Activated T-helper 9 cell treated with anti-CD3 and anti-CD28 coated beads, Interleukin-2, amount 50 U/mL, for 16 hours (primary cell): ENCODE measurements at places on chromosomes 16 and 17.

DNA sequence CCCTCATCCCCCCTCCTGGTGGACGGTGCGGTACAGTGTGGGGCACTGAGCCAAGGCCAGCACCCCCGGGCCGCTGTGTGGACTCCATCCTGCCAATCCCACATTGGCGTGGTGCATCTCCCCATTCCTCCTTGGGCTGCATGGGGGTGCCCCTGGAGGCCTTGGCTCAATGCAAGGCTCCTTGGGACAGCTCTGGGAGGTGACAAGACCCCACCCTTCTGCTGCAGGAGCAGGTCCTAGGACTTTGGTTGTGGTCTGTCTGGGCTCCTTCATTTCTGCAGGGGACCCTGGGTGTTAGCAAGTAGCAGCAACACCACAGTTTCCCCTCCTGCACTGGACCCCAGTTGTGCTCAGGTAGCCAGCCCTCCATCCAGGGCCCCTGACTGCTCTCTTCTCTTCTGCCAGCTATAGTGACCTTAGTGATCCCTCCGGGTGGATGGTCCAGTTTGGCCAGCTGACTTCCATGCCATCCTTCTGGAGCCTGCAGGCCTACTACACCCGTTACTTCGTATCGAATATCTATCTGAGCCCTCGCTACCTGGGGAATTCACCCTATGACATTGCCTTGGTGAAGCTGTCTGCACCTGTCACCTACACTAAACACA, 1.3 kb downstream of the PRSS21 start:
- DNase-seq, result no peak

GRCh38 chr17:47879028-47879585, 16.9 kb upstream of the SP2 start:
- no peak for DNase-seq

- DNase-seq, result no peak
Measured at GRCh38 chr17:35645923-35646322, 58.8 kb downstream of the AP2B1 start.

DNA sequence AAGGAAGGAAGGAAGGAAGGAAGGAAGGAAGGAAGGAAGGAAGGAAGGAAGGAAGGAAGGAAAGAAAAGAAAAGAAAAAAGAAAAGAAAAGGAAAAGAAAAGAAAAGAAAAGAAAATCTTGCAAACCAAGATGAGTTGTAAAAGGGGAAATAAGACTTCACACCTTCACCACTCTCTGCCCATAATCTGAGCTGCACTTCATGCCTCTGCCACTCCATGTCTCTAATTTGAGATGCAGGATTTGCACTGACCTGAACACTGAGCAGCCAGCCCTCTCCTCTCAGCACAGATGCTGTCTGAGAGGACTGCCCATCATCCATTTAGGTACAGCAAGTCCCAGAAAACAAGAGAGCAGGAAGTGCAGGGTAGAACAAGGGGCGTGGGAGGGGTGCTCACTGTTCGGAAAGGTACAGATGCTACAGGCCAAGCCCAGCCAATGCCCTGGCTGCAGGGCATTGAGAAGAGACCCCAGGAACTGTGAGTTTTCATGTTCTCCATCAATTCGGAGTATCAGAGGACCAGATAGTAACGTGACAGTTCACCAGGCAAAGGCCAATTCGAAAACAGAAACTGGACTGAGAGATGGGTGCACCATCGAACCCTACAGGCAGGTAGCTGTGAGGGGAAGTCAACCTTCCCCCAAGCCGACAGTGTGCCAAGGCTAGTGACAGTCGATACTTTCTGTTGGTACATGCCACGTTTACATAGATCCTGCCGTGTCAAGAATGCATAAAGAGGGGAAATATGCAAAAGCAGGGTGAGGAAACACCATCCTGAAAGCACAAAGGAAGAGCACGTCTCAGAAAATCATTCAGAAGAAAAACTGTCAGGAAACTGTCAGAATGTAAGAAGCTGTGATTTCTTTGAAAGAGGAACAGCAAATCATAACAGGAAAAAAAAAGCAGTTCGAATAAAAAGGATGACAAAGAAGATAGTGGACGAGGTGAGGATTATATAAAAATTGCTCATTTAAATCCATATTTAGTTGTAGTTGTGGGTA, 142.0 kb upstream of the RCVRN start:
- no peak for DNase-seq

DNA sequence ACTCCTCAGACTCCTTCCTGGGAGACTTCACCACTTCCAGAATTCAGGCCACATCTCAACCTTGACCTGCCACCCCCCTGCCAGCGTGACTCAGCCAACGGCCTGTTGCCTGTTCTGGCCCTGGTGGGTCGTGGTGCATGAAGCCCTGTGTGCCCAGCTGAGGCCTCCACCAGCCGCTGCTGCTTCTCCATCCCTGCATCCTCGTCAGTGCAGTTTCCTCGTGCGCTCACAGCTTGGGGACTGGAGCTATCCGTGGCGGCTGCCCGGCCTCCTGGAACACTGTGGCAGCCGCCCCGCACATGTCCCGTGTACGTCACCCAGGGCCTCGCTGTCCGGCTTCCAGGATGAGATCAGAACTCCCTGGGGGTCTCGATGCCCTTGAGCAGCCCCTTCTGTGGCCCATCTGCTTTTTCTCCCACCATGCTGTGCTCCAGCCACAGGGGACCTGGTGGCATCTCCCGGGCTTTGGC, 8.0 kb upstream of the TEDC2 start:
- no peak for DNase-seq

DNA sequence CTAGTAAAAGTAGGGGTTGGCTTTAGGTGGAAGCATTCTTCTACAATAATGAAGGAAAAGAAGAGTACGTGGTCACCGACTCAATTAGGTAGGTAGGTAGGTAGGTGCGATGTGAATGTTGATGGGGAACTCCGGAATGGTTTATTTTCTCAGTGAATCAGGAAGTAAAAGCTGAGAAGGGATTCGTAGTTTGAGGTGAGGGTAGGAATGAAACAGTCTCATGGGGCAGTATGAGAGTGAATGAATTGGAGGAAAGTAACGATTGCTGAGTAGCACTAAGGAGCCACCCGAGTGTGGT, 13.9 kb downstream of the PER1 start:
- no peak for DNase-seq

DNA sequence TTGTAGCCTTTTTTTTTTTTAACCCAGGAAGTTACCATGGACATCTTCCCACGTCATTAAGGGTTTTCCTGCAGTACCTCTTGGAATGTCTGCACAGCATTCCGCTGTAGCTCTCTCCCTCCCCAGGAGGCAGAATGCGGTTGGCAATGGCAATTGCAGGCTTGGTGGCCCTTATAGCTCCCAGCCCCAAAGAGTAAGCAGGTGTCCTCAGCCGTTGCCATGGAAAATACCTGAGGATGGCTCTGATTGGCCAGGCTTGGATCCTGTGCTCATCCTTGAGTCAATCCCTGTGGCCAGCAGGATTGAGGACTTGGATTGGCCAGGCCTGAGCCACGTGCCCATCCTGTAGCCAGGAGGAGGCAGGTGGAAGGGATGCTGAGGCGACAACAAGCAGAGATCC, 15.5 kb upstream of the TIMP2 start:
- DNase-seq, result no peak

- DNase-seq, result no peak
Measured at GRCh38 chr17:17180741-17181525, 25.2 kb downstream of the PLD6 start.

- DNase-seq, result no peak
Measured at GRCh38 chr17:28792877-28793661, 49.3 kb downstream of the TRAF4 start.

GRCh38 chr16:48617711-48618148, 7.8 kb upstream of the N4BP1 start:
- no peak for DNase-seq

GRCh38 chr16:1057252-1057932, 15.2 kb upstream of the SSTR5 start:
- DNase-seq, result peak; percentile 42

DNA sequence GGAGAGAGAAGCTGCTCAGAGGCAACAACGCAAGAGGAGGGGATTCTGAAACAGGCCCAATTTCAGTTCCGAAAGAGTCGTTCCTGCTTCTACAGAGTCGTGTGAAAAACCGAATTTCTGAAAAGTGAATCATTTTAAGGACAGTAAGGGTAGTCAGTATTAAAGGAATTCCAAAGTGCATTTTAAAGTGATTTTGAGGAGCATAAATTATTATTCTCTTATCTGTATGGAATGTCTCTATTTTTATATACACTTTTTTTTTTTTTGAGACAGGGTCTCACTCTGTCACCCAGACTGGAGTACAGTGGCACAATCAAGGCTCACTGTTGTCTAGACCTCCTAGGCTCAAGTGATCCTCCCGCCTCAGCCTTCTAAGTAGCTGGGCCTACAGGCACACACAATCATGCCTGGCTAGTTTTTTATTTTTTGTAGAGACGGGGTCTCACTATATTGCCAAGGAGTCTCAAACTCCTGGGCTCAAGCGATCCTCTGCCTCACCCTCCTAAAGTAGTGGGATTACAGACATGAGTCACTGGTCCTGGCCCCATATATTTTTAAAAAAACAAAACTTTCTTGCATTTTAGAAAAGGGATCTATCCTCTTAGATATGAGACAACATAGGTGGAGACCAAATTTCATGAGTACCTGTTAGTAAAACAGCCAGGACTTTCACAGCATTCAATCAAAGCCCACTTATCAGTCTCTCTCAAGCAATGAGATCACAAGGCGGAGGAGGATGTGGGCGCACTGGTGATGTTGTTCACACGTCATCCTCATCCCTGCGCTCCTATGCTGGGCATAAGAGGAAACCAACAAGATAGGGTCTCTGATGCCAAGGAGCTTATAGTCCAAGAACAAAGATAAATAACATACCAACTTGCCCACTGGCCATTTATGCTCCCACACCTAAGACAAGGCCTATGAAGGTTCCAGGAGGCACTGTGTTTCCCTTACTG, 53.2 kb downstream of the SMG6 start:
- DNase-seq, result no peak

DNA sequence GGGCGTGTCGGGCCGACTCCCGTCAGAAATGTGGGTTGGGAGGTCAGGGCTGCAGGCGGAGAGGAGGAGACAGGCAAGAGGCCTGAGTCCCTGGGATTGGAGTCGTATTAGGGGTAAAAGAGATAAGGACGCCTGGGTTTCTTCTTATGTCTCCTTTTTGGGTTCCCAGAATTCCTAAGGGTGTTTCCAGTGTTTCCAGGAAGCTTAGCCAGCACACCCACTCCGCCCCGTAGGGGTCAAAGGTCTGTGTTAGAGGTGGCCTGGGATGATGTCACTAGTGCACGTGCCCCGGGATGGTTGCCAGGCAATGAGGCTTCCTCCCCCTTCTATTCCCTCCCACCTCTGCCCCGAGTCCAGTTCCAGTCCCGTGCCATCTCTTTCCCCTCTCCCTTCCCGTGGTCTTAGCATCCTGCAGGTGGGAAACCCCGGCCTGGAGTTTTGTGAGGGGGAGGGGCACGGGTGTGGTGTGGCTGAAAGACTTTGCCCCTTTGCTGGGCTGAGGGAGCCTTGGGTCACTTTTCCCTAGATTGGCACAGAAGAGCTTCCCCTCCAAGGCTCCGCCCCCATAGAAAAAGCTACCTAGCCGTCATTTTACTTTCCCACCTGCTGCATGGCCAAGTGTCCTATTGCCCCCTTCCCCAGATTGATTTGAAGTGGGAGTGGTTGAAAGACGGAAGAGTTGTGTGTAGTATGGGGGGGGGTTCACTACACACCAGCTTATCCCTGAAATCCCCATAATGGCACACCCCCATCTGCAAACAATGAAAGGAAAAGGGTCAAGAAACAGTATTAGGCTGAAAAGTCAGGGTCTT, 2.8 kb downstream of the KDM6B start:
- DNase-seq, result peak; percentile 45

DNA sequence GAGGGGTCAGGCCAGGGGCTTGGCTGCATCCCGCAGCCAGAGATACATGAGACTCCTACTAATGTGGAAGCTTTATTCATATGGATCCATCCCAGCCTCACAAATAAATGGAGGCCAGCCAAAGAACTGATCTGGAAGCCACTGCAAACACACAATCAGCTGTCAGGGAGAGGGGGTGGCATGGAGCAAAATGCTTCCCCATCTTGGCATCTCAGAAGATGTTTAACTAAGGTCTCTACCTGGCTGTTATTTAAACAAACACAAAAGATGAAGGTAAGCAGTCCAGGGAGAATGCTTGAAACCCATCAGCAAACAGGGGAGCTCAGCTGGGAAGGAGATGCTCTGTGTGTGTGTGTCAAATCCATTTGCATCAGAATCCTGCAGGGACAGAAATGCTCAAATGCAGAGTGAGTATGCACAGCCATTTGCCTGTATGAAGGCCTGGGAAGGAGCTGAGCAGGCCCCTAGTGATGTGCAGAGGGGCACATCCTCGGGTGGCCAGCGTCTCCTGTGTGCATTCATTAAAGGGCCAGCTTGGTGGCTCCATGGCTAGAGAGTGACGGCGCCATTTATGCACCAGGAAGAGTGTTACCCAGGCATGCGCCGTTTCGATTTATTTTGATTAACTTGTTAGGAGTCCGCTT, 34.2 kb upstream of the IRX3 start:
- no peak for DNase-seq

DNA sequence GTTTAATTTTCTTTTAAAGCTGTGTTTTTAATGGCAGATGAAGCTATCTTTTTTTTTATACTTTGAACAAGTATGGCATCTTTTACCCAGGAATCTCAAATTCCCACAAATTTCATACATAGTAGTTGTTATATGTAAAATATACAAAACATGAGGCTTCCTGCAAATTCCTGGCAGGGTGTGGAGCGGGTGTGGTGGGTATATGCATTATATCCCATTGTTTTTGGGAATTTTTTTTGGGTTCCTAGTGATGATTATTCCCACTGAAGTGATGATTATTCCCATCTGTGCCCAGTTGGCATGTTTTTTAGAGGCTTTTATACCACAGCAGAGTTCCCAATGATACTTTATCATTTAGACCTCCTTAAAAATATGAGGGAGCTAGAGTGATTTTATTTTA, 320.4 kb downstream of the ZFHX3 start:
- DNase-seq, result no peak

DNA sequence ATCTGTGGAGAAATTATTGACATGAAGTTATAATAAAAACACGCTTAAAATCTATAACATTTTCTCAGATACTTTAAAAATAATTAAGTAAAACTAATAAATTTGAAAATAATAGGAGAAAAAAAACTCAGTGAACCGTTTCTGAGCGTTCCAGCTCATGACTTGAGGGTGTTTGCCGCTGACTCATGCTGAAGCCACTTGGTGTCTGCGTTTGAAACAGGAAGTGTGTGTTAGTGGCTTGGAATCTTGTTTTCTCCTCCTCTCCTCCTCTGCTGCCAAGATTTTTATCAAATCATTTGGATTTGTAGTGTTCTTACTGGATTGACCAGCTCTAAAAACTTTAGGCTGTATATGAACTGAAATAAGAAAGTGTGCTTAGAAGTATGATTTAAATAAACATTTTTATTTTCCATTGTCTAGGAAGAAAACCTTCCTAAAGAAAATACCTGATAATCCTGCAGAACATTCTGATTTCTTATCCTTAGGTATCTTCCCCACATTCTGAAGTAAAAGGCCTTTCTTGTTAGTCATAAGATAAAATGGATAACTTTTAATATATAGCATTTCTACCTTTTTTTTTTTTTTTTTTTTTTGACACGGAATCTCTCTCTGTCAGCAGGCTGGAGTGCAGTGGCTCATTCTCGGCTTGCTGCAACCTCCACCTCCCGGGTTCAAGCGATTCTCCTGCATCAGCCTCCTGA, 30.8 kb downstream of the USP10 start:
- DNase-seq, result no peak
